NCI-H1417 treated with DMSO at 0.1 percent for 48 hours (cell line): ENCODE measurements at places on chromosomes 4 and X.
A peak's percentile ranks its signal among the peaks of the same experiment; 100 is the strongest.

DNA sequence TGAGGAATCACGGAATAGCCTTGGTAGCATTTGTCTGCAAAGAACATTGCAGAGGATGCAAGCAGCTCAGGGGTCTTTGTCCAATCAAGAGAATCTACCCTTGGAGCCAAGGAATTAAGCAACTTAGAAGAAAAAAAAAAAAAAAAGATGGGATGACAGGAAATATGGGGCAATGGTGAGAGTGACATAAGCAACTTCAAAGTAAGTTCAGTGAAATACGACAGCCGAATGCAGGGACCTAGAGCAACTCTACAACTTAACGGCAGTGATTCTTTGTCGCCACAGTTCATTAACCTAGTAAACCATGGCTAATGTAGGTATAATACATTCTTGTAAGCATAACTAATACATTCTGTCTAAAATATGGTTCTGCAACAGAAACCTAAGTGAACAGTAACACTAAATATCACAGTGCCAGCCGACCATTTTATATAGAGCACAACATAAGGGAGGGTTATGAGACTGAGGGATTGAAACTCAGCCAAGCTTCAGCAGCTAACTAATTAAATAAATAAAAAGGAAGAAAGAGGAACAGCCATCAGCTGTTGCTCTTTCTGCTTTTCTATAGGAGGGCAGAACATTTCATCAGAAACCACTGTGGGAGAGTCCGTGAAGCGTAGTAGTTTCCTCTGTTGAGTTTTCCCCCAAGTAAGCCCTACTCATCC lies 74.7 kb downstream of the PPARGC1A start:
- DNase-seq: no peak

DNA sequence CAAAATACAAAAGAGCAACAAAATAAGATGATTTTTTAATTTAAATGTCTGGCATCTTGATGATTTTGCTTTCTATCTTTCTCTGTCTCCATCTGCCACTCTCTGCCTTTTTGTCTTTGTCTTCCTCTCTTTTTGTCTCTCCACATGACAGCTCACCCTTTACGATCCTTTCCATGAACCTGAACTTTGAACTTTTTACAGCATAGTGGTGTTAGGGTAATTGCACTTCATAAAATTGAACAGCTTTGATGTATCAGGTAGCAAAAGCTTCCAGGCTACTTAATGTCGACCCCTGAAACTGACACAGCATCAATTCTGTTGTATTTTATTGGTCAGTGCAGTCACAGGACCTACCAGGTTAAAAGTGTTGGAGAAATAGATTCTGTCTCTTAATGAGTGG lies 1517.0 kb downstream of the ADGRL3 start:
- no peak for DNase-seq

GRCh38 chr4:8848507-8849265 lies 23.0 kb downstream of the HMX1 start:
- no peak for DNase-seq

- no peak for DNase-seq
Measured at GRCh38 chr4:113455061-113455460, 306.5 kb downstream of the CAMK2D start.

DNA sequence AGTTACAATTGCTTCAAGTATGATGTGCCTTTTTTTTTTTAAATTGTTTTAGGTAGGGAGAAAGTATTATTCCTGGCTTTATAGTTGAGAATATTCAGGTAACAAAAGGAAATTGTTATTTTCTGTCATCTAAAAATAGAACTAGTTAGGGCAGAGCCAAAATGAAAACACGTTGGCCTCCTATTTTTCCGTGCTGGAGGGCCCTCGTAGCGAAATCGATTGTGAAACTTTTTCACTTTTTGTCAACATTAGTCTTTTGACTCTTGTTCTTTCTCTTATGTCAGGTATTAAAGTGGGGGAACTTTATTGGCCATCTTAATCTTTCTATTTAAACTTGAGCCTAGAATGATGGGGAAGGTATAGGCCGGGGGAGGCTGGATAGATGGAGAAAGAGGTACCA lies 104.9 kb downstream of the ARHGAP10 start:
- DNase-seq: no peak

GRCh38 chr4:122639181-122639580 lies 18.3 kb upstream of the IL21 start:
- DNase-seq: no peak

DNA sequence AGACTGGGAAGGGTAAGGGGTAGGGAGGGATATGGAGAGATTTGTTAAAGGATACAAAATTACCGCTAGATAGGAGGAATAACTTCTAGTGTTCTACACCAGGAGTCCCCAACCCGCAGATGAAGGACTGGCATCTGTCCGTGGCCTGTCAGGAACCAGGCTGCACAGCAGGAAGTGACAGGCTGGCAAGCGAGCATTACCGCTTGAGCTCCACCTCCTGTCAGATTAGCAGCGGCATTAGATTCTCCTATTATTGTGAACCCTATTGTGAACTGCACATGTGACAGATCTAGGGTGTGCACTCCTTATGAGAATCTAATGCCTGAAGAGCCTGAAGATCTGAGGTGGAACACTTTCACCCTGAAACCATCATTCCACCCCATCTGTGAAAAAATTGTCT lies 27.9 kb upstream of the BBS7 start:
- DNase-seq: no peak

GRCh38 chrX:8484360-8484949 lies 19.8 kb downstream of the VCX3B start:
- DNase-seq: no peak

DNA sequence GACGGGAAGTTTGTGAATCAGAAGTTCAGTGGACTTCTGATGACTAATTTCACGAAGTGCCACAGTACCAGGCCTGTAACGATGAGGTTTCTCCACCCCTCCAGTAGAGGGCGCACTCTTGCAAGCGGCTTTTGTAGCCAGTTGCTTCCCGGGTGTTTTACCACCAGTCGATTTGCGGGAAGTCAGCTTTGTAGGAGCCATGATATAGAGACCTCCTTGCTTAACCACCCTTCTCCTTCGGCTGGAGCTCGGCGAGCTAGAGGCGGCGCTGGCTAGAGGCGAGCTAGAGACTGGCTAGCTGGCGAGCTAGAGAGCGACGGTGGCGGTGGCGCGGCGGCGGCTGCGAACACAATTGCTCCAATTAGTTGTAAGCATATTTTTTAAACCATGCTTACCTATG lies 72.0 kb downstream of the IL1RAPL1 start:
- no peak for DNase-seq

DNA sequence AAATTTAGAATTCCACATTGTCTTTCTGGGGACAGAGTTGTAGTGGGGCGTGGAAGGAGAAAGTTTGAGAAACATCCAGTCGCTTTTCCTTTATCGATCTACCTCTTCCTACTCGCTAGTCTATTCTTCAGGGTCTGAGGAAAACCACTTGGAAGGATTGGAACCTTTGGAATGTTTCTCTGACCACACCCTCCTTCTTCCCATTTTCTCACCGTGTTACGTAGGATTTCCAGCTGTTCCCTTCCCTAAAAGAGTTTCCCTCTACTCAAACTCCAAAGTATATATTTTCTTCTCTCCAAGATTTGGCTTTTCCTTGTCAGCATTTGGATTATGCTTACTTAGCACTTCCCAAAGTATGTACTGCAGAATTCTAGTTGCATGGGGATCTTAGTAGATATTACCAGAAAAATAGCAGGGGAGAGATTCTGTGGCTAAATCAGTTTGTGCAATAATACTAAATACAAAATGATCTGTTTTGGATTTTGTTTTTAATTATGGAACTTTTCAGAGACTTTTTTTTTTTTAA lies 4.9 kb downstream of the ENPEP start:
- DNase-seq: no peak

GRCh38 chr4:38190717-38191178 lies 230.6 kb downstream of the PTTG2 start:
- no peak for DNase-seq

DNA sequence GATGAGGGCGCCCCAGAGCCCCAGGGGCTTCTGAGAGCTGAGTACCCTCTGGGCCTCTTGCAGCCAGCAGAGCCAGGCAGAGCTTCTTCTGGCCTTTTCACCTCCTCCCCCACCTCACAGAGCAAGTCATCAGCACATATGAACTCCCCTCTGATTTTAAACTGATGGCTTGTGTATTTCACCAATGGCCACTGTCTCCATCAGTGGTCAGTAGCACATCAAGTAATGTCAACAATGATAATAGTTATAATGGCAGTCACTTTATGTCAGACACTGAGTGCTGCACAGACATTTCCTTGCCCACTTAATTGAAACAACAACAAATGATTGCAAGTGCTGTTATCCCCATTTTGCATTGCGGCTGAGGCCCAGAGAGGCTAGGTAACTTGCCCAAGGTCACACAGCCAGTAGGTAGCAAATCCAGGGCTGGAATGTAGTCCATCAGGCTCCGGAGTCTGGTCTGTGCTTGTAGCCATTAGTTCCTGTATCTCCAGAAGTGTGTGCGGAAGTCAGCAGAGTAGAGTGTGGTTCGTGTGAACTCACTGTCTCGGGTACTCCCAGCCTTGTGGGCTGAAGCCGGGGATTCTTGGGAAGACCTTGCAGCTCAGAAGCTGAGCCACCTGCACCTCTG lies 3.0 kb downstream of the ATP2B3 start:
- no peak for DNase-seq

- no peak for DNase-seq
Measured at GRCh38 chrX:22135171-22135711, 103.1 kb downstream of the PHEX start.

DNA sequence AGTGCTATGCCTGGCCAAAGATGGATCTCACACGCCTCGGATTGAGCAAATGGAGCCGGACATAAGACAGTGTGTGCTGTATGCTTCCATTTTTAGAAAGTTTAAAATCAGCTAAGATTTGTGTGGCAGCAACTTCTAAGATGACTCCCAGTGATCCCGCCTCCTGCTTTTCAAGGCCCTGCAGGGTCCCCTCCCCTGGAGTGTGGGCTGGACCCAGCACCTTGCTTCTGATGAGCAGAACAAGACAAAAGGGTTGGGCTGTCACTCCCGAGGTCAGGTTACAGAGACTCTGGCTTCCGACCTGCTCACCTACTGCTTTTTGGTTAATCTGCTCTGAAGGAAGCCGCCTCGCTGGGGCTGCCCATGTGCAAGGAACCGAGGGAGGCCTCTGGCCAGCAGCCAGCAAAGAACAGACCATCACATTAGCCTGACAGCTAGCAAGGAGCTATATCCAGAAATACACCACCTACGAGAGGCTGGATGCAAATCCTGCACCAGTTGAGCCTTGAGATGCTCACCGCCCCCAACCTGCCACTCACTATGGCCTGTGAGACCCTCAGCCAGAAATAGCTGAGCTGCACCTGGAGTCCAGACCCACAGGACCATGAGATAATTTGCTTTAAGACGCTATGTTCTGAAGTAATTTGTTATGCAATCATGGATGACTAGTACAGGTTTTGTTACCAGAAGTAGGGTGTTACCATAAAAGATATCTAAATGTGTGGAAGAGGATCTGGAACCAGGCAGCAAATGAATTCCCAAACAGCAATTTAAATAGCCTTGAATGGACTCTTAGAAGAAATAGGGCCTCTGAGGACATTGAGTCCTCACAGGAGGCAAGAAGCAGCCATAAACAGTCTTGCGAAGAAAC lies 47.6 kb downstream of the CRMP1 start:
- no peak for DNase-seq

DNA sequence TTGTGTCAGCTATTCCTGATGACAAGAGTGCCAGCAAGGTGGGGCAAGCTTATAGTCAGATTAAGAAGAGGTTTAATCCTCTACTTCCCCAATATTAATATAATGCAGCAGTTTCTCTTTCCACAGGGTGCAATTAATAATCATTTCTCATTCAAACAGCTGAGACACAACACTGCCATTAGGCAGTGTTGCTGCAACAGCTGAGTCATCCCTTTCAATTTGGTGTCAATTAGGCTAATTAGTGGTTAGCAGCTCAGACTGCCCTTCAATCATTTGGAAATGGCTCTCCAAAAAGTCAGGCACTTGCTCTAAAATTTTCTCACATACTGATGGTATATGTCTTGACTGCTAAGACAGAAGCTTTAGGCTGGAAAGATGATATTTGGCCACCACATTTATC lies 265.7 kb upstream of the FAM241A start:
- peak; percentile 81 for DNase-seq

DNA sequence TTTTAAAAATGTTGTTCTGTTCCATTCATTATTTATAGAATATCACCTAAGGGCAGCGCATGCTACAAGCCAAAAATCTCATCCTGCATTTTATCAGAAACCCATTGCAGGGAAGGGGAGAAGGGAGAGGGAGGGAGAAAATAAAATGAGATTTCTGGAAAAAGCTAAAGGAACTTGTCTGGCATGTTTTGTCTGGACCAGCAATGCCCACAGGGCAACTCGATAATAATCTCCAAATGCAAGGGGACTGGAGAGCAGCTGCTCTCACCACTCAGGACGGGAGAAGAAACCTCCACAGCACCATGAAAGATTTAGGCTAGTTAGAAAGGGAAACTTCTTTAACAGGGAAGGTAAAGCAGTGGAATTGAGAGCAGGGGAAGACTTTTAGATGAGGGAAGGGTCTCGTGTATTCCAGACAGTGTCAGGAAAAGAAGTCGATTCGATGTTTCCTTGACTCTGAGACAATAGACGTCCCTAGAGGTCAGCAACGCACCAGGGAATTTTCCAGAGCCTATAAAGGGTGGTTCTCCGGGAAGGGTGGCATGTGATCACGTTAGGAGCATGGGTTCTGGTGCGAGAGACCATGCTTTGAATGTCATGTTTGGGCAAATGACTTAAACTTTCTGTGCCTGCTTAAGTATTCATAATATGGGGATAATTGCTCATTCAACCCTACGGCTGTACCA lies 132.2 kb upstream of the NDP start:
- DNase-seq: no peak

DNA sequence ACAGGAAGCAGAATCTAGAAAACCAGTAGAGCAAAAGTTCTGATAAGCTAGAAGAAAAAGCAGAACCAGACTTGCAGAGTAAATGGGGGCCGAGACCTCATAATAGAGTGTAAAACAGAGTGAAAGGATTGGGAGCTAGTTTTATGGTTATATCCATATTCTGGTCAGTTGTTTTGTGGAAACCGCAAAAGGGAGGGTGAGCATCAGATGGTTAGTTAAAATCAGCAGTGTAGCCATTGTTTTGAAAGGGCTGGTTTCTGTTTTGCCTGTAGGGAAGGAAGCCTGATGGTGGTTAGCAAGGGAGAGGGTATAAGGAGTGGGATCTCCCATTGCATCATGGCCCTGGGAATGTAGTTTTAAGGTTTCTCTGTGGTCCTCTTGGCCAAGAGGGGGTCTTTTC lies 17.2 kb upstream of the CCNI start:
- DNase-seq: no peak

- DNase-seq: no peak
Measured at GRCh38 chr4:175823015-175823742, 11.1 kb upstream of the GPM6A start.

DNA sequence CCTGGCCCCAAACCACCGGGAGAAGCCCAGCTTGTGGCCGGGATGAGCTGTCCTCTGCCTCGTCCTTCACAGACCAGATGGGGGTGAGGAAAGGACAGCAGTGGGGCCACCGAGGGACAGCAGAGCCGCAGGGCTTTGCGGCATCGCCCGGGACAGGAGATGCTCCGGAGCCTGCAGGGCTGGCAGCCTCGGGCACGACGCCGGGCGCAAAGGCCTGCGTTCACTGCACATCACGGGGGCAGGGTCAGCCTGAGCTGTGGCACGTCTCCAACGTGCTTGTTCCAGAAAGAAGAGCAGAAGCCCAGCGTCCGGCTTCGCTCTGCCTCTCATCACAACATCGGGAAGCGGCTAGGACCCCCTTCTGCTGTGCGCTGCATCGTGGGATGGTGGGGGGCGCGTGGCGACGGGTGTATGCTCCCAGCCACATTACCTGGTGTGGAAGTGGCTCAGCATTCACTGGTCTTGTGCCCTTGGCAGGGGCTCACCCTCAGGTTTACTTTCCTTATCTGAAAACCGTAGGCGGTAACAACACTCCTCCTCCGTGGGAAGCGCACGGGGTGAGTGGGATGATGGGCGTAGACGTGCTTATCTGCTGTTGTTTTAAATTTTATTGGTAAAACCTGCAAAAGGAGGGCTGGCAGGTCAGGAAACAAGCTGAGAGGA lies 7.4 kb downstream of the TADA2B start:
- no peak for DNase-seq
